ENCODE measurements at places on chromosomes 11 and 22. TPM values are rescaled to one million over a fixed set of nuclear protein-coding genes. Genes with fewer than 3 reads are reported as not detected.

SCGB1D2 gene
- 1.2 TPM for total RNA-seq

GRCh38 chr11:100151944-100152343 lies 535.1 kb upstream of the ARHGAP42 start:
- DNase-seq: no peak

GRCh38 chr11:87141980-87142514 lies 104.3 kb downstream of the TMEM135 start:
- DNase-seq: no peak

- no peak for DNase-seq
These were observed 339.0 kb downstream of the METTL15 start for GRCh38 chr11:28447226-28447625.

- no peak for DNase-seq
These were observed 49.4 kb downstream of the ELFN2 start for GRCh38 chr22:37377927-37378326.

DNA sequence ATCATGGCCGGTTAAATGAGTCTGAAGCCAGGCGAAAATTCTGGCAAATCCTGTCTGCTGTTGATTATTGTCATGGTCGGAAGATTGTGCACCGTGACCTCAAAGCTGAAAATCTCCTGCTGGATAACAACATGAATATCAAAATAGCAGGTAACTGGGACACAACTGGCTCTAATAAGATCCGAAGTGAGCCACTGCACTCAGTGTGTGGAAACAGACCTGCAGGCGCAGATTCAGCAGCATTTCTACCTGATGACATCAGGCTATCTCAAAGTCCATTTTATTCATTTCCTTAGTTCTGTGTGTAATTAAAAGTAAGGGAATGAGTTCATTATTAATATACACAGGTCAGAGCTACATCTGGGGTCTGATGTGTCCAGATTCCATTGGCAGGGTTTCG lies 78.2 kb downstream of the PPP2R1B start:
- no peak for DNase-seq

Measured in heart right ventricle (tissue), 16 donors.